T-helper 17 cell (primary cell): ENCODE measurements at places on chromosomes 12 and 14.

DNA sequence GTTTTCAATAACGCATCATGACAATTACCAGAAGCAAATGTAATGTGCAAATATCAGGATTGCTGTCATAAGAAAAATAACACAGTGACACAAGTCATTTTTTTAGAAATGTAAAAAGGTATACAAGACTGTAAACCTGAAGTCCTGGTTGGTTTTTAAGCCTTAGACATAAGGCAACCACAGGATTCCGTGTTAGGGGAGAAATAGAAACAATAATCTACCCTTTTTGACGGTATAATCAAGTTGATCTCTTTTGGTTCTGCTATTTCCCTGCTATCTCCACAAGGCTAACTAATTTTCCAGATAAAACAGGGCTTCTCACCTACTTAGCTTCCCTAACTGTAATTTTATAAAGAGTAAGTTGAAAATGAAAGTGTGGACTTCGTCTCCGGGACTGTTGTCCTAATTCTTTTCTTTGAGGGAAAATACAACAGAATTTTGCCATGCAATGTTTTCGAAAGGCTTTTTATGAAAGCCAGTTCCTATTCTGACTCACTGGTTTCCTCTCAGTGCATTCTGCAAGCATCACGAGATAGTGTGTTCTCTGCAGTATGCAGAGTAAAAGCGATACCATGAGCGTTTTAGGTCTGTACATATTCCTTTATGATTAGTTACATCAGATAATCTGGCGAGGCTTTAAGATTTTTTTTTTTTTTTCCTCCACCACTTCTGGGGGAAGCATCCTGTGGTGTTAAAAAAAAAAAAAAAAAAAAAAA is 10.6 kb downstream of the MYO1H start:
- no peak for DNase-seq

DNA sequence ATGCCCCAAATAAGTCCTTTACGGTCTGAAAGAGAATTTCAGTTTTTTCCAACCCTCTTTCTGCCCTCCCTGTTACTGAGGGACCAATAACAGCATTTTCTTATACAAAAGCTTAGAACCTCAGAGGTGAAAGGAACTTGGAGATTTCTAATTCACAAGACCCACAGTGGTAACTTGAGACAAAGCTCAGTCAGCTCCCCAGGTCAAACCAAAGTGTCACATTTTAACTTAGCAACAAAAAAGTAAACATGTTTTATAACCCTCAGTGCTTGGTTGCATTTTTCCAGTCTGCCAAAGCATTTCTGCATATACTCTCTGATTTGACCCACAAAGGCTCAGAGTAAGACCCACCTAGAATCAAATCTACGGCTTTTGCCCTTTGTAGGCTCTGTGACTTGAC is 415.2 kb downstream of the VRK1 start:
- no peak for DNase-seq

GRCh38 chr12:114168061-114168460 is 201.9 kb upstream of the RBM19 start:
- DNase-seq, result no peak

DNA sequence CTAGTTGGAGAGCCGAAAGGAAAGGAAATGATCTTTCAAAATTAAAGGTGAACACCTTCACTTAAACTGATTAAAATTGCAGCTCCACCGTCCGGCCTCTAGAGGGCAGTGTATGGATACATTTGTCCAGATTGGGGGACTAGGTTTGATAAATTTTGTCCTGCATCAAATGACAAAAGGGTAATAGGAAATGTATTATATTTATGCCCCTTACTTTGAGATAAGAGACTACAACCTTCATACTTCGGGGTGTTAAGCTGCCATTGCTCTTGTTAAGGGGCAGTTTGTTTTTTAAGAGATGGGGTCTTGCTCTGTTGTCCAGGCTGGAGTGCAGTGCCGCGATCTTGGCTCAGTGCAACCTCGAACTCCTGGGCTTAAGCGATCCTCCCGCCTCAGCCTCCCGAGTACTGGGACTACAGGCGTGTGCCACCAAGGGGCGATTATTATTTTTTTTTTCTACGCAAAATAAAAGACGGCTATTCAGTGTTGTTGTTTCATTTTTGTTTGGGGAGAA is 818 bp upstream of the SUOX start:
- peak; percentile 34 for DNase-seq

GRCh38 chr12:85036733-85037132 is 582 bp downstream of the LRRIQ1 start:
- DNase-seq, result no peak

GRCh38 chr12:124852329-124852831 is 11.3 kb downstream of the SCARB1 start:
- DNase-seq, result no peak

DNA sequence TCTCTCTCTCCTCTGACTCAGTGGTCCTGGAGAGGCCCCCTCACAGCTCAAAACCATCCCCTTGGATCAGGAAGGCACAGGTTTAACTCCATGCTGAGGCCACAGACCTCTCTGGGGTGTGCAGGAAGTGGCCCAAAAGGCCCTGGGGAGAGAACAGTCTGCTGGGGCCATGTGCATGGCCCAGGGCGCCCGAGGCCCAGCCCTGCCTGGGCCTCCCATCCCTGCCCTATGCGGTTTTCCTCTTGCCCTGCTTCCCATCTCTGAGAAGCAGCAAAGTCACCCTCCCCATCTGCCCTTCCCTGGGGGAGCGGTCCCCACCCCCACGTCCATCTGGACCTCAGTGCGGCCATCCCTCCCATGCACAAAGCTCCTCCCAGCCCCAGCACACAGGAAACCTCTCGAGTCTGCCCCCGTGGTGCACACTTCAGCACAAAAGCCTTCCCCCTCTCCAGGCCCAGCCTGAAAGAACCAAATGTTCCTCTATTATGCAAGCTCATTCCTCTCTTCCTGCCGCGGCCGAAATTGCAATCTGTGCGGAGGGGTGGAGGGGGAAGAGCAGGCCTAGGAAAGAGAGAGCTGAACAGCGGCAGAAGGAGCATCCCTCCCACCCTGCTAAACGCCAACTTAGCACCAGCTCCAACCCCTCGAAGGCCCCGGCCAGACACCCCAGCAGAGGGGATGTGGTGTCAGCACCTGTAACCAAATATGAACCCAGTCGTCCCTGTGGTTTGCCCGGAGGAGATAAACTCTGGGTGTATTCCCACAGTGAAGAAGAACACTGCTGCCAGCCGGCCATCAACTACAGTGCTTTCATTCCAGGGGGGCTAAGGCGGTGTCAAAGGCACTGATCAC is 108.5 kb downstream of the SCARB1 start:
- no peak for DNase-seq

- no peak for DNase-seq
Observed at GRCh38 chr12:74794522-74794921, 256.9 kb downstream of the ATXN7L3B start.

- no peak for DNase-seq
Observed at GRCh38 chr12:121738340-121738858, 25.8 kb downstream of the TMEM120B start.

- DNase-seq, result no peak
Observed at GRCh38 chr14:38203929-38204718, 3.6 kb upstream of the SSTR1 start.

DNA sequence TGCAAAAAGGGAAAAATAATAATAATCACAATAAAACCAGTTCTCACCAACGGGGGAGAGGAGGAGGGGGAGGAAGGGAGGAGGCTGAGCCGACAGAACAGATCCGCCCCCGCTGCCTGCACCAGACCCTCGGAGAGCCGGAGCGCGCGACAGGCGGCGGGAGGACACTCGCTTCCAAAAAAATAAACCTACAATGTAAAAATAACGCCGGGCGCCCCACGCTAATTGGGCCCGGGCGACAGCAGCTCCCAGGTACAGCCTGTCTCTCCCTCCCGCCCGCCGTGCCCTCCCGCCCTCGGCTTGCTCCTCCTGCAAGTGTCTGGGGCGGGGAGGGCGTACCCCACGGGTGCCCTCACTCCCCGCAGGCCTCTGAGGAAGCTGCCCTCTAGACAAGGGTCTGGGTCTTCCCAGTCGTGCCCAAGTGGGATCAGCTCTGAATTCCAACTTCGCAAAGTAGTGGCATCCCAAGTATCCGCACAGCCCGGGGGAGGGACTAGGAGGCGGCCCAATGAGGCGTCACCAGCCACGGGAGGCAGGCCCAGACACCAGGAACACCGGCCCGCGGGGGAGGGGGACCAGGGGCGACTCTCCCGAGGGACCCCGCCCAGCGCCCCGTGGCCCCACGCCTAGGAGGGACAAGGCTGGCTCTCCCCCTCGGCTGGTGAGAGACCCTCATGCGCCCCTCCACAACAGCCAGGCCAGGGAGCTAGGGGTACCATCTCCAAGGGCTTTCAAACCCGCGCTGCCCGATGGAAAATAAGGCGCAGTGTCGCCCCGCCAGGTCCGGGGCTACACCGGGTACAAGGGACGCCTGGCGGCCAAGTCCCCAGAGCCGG is 1.0 kb downstream of the NCOR2 start:
- peak; percentile 60 for DNase-seq

DNA sequence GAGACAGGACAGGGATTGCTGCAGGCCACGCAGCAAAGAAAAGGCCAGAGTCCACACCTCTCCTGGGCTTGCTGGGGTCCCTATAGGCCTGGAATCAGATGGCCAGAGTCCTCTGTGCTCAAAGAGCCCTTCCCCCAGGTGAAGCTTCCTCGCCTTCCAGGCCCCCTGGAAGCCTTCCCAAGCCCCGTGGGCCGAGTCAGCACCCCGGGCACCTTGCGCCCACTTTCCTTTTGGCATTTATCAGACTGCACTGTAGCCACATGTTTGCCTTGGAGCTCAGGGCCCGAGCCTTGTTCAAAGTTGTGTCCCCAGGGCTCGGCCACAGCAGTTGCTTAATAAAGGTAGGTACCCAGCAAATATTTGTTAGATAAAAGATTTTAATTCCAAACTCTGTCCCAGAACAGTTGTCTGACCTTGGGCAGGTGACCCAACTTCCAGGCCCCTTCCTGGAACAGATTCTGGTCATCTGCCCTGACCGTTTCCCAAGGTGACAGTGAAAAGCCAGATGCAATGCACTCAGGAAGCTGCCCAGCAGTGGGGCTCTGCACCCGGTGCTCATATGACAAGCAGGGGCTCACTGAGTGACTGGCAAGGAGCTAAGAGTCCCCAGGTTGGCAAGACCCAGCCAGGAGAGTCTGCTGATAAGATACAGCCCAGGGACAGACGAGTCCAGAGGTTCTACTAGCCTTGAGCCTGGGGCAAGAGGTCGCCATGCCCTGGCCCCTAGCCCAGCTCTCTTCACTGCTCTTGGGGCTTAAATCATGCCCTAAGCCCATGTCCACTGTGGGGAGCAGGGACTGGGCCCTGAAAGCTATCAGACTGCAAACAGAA is 81.2 kb downstream of the PITPNM2 start:
- DNase-seq, result no peak

DNA sequence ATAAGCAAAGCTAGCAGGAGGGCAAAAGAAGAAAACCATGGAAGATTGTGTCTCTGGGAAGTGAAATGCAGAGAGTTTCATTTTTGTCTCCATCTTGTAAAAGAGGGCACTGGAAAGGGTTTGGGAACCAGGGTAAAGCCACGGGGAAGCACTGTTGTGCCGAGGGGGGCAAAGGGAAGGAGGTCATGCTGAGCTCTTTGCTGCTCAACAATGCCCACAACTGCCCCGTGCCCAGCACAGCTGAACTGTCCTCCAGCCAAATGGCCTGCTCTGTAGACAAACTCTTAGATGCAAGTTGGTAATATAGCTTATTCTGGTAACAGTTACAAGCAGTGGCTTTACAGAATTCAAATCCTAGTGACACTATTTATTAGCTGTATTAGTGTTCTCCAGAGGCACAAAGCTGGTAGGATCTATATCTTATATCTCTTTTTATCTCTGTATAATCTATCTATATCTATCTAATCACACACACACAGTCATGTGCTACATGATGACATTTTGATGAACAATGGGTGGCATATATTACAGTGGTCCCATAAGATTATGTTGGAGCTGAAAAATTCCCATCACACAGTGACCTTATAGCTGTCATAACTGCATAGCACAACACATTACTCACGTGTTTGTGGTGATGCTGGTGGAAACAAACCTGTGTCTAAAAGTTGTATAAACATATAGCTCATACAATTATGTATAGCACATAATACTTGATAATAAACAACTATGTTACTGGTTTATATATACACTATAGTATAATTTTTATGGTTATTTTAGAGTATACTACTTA is 203.4 kb upstream of the DDHD1 start:
- no peak for DNase-seq

DNA sequence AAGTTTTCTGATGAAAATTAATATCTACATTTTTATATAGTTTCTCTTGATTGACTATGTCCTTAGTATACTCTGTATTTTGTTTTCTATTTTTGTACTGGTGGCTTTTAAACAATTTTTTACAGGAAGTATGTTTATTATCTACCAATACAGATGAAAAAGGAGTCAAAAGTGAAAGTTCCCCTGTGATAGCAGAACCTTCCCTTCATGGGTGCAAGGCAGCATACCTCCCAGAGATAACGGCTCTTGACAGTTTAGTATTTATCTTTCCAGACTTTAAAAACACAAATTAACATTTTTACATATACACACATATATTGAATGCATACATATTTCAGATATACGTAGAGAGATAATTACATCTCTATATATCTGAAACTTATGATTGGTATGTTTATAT is 17.1 kb upstream of the FAM234B start:
- DNase-seq, result no peak

DNA sequence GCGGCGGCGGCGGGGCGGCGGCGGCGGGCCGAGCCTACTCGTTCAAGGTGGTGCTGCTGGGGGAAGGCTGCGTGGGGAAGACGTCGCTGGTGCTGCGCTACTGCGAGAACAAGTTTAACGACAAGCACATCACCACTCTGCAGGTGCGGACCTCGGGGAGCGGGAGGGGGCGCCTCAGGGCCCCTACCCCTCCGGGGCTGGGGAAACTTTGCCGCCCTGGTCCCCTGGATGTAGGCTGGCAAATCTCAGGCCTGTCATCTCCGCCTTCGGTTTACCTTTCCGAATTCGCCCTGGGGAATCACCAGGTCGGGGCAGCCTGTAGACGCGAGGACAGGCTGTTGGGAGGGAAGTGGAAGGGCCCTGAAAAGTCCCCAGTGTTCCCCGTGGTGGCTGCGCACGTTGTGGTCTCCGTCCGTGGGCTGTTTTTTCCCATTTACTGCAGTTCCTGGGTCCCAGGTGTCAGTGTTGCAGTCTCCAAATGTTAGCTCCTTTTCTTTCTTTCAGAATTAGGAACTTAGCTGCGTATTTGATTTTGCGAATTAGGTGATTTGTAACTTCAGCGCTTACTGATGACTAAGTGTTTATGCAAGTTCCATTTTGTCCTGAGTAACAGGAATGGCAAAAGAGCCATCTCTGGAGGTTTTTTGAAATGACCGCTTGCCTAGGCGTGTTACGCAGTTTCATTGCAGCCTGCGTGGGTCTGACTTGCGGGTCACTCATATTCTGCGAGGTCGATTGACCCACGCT is 656 bp downstream of the RAB21 start:
- DNase-seq, result peak; percentile 52

DNA sequence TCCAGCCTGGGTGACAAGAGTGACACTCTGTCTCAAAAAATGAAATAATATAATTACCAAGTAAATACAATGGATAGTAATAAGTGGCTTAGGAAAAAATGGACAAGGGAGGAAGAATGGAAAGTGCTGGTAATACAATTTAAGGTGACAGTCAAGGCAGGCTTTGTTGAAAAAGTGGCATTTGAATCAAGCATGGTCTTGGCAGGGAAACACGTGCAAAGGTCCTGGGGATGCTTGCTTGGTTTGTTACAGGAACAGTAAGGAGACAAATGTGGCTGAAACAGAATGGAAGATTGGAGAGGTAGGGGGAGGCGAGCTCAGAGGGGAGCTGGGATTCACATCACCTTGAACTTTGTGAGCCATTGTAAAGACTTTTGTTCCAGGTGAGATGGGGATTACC is 153.2 kb downstream of the TMEM132C start:
- no peak for DNase-seq

GRCh38 chr12:101714877-101715444 is 17.5 kb downstream of the CHPT1 start:
- no peak for DNase-seq
